Tracheal epithelial cell (primary cell): ENCODE measurements at places on chromosomes 5 and 9. TPM values are rescaled to one million over a fixed set of nuclear protein-coding genes. Genes with fewer than 3 reads are reported as not detected.

CACFD1 gene
- 5.5 and 6.7 TPM in 2 replicates for total RNA-seq

SLC46A2 gene
- total RNA-seq, result not detected in 2 replicates

CD14 gene
- 1.4 and 6.8 TPM in 2 replicates for total RNA-seq

GARNL3 gene
- total RNA-seq, result 6.0 and 6.5 TPM in 2 replicates

FBLL1 gene
- total RNA-seq, result under 0.01 TPM in 1 of 2 replicates, not detected in the other

PRR7 gene
- total RNA-seq, result 5.3 and 10.0 TPM in 2 replicates

SHOC1 gene
- total RNA-seq, result under 0.01 TPM in 1 of 2 replicates, not detected in the other

ISL1 gene
- 0.96 and 1.9 TPM in 2 replicates for total RNA-seq

PRDM9 gene
- total RNA-seq, result under 0.01 TPM in 1 of 2 replicates, not detected in the other
